ENCODE measurements at places on chromosomes 6 and 20. TPM values are rescaled to one million over a fixed set of nuclear protein-coding genes. Genes with fewer than 3 reads are reported as not detected.

Gene PSMB9
- polyA plus RNA-seq = 8.4 TPM

Gene GSTA2
- 0.20 TPM for polyA plus RNA-seq

Gene ZNF318
- 24.9 TPM for polyA plus RNA-seq

Gene ZC2HC1B
- not detected for polyA plus RNA-seq

Gene ZNF831
- 0.09 TPM for polyA plus RNA-seq

DNA sequence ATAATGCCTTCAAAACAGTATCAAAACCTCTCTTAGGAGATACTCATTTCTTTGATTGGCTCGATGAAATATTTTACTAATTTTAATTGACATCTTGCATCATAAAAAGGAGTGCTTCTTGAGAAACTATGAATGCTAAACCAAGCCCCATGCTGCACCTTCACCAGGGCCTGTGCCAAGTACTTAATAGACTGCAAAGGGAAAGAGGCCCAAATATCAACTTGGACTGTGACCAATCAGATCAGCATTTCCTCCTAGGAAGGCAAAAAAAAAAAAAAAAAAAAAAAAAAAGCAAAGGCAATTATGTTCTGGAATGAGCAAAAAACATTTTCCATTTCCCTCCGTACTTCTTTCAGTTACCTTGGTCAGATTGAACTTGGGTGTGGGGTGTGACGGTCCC is 253.0 kb upstream of the SOX4 start:
- DNase-seq = no peak

DNA sequence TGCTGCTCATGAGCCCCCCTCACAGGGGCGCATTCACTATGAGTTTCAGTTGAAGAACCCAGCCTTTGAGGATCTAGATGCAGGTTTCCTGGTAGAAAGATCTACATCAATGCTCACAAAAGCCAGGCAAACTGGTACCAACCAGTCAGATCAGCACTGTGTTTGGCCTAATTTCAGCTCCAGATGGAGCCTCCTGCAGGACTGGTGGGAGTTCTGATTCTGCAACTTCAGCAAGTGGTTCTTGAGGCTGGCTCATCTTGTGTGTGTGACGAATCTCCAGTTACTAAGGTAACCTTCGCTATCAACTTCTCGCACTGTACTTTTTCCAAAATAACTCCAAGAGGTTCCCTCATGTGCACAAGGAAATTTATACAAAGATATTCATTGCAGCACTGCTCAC is 118.8 kb downstream of the ZMYND8 start:
- DNase-seq = no peak

DNA sequence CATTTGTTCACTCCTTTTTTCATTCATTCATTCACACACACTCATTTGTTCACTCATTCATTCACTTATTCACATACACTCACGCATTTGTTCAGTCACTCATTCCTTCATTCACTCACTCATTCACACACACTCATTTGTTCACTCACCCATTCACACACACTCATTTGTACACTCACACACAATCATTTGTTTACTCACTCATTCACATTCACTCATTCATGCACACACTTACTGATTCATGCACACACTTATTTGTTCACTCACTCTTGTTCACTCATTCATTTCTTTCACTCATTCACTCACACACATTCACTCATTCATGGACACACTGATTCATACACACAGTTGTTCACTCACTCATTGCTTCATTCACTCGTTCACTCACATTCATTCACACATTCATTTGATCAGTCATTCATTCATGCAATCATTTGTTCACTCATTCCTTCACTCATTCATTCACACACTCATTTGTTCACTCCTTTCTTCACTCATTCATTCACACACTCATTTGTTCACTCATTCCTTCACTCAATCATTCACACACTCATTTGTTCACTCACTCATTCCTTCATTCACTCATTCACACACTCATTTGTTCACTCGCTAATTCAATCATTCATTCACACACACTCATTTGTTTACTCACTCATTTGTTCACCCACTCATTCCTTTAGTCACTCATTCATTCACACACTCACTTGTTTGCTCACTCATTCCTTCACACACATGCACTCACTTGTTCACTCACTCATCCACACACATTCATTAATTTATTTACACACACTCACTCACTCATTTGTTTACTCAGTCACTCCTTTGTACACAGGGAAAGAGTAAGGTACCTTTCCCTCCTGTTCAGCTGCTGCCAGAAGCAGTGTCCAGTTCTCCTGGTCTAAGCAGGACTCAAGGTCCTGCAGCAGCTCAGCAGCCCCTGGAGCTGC is 50.7 kb upstream of the BHLHE23 start:
- DNase-seq = no peak

DNA sequence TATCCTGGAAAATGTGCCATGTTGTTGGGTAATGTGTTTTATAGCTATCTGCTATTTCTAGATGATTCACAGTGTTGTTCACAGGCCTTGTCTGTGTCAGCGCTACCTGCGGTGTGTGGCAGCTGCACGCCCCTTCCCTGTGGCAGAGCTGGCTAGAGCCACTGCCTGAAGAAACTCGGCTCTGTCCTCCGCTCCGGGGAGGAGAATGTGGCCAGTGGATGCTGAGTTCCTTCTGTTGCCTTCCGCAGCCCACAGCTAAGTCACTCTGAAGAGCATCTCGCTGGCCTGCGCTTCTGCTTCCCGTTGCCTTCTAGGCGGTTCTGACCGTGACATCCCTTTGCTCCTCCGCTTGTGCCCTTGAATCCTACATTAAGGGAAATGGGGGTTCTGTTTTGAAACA is 135.1 kb downstream of the PLG start:
- no peak for DNase-seq

DNA sequence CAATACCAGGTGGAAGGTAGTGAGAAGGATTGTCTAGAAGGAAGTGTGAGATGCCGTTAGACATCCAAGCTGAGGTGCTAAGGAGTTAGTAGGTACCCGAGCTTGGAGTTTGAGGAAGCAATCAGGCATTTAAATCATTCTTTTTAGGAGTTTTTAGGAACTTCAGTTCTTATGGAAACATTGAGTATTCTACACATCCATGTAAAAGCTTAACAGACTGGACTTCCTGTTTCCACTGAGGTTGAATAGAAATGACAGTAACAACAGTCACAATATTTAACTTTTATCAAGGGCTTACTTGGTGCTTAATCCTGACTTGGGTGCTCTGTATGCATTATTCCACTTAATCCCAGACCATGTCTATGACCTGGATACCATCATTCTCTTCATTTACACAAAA is 136.4 kb downstream of the UST start:
- no peak for DNase-seq

DNA sequence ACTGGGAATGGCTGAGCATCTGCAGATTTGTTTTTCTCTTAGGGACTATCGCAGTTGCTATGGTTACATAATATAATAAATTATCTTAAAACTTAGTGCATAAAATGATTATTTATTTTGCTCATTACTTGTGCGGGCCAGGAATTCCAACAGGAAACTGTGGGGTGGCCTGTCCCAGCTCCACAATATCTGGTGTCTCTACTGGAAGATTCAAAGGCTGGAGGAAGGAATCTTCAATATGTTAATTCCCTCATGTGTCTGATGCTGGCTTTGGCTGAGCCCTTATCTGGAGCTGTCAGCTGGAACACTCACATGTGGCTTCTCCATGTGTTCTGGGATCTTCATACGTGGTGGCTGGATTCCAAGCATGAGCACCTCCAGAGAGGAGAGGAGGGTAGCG is 23.9 kb upstream of the B3GAT2 start:
- DNase-seq = no peak

GRCh38 chr6:11291582-11291981 is 59.1 kb upstream of the NEDD9 start:
- DNase-seq = no peak

DNA sequence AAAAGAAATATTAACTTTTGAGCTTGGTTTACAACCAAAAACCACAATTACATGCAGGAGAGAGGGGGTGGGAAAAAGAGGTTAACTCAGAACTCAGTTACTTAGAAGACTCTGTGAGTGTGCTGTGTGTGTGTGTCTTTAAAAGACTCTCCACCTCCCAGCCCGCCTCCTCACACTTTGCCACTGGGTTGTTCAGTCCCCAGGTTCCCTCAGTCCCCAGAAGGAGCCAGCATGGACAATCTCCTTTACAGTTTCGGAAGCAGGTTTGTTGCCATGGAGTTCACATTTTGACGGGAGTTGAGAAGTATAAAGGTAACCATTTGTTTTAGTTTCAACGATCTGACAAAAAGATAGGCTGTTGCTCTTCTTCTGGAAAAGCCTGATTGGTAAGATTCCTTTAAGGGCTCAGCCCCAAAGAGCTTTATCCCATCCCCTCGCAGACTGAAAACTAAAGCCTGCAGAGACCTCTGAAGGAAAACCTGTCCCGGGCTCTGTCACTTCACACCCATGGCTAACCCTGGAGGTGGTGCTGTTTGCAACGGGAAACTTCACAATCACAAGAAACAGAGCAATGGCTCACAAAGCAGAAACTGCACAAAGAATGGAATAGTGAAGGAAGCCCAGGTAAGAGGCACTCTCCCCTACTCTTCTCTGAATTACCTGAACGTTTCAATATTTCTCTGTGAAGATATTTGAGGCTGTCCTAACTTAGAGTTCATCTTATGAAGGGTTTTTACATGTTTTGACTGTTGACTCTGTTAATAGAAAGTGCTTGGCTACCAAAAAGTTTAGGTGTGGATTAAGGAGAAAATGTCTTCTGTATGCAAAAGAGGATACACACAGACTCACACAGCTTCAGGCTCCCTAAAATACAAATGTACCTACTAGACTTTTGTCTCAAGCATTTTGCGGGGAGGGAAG is at the start of gene SPTLC3:
Gene SPTLC3 (plus strand): TSS at position 212 of the 921 bp plus-strand sequence. CDS start 296 bp downstream, at position 508.
- DNase-seq = peak; percentile 37

- no peak for DNase-seq
Measured at GRCh38 chr6:120675886-120676285, 658.4 kb downstream of the TBC1D32 start.

GRCh38 chr6:105601541-105602236 is 198.8 kb upstream of the PREP start:
- DNase-seq = no peak

- no peak for DNase-seq
Measured at GRCh38 chr6:111573892-111574797, 31.5 kb downstream of the TRAF3IP2 start.

DNA sequence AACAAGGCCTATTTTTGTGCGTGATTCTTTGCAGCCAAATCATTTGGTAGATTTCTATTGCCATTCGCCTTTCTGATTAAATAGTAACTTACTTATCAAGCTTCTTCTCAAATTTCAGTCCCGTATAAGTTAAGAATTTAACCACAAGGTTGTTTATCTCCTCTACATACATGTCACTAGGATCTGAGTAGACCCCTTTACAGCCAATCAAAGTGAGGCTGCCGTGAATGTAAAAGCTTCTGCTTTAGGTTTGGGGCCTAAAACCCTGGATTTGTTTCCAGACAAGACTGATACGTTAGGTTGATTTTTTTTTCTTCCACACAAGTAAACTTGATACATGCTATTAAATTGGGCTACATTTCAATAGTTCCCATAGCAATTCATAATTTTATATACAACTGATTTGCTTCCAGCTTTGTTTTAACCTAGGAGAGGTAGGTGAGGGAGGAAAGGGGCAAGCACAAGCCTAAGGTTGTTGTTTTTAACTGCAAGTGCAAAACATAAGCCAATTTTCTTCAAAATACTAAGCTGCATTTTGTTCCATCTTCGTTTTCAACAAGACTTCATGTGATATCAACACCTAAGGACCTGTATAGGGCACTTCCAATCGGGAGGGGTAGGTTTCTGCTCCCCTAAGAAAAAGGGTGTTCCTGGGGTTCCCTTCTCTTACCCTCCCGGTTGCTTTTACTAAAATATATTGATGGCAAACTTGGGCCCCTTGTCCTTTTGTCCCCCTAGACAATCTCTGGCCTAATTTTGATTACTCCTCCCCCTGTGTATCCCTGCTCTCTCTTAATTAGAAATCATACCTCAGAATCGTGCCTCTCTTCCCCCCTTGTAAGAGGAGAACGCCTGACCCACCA is 1.7 kb downstream of the RANBP9 start:
- DNase-seq = no peak

DNA sequence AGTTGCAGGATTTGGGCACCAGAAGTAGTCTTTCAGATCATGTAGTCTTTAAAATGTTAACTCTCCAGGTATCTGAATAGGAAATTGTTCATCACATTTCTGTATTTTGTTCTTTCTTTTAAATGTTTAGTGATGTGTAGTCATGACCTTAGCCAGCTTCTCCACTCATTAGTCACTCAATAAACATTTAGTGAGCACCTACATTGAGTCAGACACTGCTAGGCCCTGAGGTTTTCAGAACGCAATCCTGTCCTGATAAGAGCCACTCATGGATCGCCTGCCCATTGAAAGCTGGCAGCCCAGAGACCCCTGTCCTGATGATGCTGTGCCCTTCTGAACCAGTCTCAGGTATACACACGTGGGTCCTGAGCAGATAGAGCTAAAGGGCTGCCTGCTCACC is 163.4 kb upstream of the HEY2 start:
- no peak for DNase-seq

DNA sequence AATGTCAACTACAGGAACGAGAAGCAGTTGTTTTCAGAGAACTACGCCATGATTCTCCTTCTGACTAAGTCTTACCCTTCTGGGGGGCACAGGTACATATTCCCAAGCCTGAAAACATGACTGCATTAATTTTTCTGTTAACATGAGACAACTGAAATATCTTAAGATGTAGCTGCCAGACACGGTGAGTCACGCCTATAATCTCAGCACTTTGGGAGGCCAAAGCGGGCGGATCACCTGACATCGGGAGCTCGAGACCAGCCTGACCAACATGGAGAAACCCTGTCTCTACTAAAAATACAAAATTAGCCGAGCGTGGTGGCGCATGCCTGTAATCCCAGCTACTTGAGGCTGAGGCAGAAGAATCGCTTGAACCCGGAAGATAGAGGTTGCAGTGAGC is 21.7 kb downstream of the TBC1D20 start:
- no peak for DNase-seq

GRCh38 chr20:34536798-34537394 is 20.7 kb downstream of the DYNLRB1 start:
- DNase-seq = no peak

DNA sequence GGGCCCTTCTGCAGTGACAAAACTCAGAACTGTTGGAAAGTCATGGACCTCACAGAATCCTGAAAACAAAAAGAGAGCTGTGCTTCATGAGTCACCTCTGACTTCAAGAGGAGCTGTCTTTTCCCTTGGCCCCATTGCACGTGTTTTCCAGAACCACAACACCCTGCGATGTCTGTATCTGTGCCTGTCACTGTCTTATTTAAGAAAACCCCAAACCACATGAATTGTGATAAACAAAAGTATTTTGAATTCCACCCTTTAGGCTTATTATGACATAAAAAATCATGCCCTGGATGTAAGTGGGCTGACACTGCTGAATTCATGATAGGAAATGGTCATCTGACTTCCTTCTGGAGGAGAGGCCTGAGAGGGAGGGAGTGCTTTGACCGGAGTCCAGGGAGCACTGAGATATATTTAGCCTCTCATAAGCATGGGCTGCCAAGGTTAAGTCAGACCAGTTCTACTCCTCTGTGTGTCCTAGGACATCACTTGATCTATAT is 96.4 kb upstream of the DUSP22 start:
- no peak for DNase-seq

Measured in left renal cortex interstitium (tissue), 4 donors.